ENCODE measurements at places on chromosomes 11 and 22.

GRCh38 chr22:17964643-17965042 is 59.7 kb downstream of the MICAL3 start:
- DNase-seq, result no peak

GRCh38 chr11:84719935-84720577 is 907.1 kb downstream of the DLG2 start:
- DNase-seq, result no peak

- no peak for DNase-seq
Observed at GRCh38 chr11:45233804-45234170, 52.4 kb downstream of the SYT13 start.

GRCh38 chr22:31477329-31477728 is 12.3 kb downstream of the EIF4ENIF1 start:
- no peak for DNase-seq

DNA sequence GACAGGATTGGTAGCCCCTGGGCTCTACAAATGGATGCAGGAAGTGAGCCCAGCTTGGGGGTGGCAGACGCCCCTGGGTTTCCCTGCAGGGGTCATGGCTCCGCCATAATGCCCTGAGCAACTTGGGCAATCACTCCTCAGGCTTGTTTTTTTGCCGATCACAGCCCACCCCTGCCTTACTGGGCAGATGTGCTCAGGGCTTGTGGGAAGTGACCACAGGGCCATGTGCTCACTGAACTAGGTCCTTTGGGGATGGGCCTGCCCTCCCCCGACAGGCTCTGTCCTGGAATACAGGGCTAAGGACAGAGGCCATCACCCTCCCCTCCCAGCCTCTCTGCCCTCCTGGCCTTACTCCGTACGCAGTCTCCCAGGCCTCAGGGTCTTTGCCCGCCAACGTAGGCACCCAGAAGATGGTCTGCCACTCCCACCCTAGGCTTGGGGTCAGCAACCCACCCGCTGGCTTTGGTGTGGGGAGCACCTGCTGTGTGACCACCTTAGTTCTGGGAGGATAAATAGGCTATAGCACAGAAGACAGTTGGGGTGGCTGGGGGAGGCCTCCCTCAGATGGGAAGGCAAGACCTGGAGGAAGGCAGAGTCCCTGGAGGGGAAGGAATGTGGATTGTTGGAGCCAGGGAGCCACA is 3.8 kb downstream of the RPLP2 start:
- DNase-seq, result no peak

GRCh38 chr11:115720602-115721245 is 216.5 kb upstream of the CADM1 start:
- DNase-seq, result peak; percentile 28

DNA sequence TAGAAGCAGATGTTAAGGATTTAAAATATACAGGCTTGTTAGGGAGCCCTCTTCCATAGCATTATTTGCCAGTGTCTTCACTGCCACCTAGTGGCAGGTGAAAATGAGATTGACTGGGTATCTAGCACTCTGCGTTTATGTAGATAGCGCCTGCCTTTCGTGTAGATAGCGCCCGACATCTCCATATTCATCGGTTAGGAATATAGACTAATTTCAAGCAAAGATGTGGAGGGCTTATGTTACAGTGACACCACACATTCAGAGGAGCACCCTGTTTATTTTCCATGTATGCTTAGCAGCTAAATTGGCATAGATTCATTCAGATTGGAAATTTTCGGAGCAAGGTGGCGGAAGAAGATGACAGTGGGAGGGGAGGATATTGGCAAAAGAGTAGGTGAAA is 72.0 kb downstream of the SLC5A12 start:
- peak; percentile 43 for DNase-seq

DNA sequence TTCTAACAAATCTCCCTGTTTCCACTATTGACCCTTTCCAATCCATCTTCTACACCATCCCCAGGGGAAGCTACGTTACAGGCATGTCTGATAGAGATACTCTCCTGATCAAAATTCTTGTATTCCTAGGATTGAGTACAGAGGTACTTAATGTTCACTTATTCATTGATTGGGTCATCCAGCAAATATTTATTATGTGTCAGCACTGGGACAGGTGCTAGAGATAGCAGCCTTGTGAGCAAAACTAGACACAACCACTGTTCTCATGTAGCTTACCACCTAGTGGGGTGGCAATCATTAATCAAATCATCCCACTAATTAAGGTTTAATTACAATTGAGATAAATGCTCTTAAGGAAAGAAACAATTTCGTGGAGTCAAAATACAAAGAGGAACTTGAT is 9.4 kb upstream of the RTCB start:
- DNase-seq, result no peak
